ENCODE measurements at places on chromosomes 16 and 17.

GRCh38 chr17:79945591-79946255, 89.9 kb downstream of the TBC1D16 start:
- DNase-seq: no peak

DNA sequence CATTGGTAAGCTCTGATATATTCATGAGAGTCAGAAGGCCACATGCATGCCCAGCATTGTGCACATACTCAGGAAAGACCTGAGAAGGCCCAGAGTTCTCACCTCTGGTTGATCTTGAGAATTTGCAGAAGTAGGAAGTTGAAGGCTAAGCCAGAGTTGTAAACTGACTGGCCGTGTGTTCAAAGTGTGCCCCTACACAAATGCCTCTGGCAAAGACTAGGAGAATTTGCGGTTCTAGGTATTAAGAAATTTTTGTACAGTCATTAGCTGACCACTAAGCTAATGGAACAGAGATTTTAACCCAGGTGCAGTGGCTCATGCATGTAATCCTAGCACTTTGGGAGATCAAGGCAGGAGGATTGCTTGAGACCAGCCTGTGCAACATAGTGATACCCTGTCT, 25.0 kb downstream of the FBXL20 start:
- DNase-seq: no peak

- no peak for DNase-seq
Measured at GRCh38 chr17:14918540-14918939, 346.6 kb downstream of the PMP22 start.

GRCh38 chr16:88657371-88657770, 5.5 kb downstream of the MVD start:
- DNase-seq: no peak

GRCh38 chr16:73068541-73069401, 20.8 kb upstream of the ZFHX3 start:
- no peak for DNase-seq

DNA sequence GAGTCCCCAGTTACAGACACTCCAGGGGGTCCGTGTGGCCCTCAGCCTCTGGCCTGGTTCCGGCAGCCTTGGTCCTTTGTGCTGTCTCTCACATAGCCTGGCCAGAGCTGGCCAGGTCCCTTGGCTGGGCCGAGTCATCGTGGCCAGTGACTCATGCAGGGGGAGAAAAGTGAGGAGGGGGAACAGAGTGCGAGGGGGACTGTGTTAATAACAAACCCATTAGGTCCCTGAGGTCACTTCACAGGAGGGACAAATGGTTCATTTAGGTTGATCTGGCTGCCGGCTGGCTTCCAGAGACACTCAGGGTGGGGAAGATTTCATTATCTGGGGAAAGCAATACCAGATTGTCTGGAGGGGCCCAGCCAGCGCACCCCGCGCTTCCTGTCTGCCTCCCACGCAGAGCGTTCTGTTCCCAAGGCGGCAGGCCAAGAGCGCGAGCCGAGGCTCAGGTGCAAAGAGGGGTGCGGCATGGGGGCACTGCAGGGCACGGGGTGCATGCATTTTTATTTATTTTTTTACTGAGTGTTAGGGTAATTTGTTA, 223.1 kb downstream of the SEC14L1 start:
- DNase-seq: no peak

DNA sequence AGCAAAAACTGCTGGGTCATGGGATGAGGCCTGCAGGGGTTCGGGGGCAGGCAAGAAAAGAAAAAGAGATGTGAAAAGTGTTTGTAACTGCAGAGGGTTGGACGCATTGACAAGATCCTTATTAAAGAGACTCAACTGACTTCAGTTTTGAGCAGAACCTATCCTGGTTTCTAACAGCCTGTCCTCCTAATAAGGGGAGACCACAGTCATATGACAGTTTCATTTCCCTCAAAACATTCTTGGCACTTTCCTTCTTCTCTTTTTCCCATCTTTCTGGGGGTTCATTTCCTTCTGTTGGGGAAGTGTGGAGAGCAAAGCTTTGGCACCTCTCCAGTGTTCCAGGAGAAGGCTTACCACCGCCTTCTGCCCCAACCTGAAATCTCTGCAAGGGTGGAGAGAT, 118.5 kb downstream of the MAF start:
- no peak for DNase-seq

DNA sequence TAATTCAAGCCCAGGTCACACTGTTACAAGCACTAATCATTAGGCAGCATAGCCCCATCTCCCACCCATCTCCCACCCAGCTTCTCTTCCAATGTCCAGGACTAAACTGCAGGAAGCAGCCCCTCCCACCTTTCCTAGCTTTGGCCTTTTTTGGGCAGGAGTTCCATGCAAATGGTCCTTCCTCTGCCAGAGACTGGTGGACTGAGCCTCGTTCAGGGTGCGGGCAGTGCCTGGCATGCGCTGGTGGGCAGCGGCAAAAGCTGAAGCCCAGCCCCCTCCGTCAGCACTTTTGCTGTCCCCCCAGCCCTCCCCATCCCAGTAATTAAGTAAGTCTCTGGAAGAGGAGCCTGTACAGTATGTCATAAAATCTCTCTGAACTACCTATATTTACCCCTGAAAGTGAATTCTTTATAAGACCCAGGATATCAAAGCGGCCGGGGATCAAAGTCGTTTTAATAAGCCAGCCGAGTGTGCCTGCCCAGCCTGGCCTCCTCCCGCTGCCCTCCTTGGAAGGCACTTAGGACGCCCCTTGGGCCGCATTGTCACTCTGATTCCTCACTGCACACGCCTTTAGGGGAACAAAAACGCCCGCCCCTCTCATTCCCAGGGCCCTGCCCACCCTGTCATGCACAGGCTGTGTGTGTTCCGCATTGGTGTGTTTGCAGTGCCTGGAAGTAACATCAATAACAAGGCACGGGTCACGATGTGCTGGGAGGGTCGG, 109.9 kb downstream of the IRX5 start:
- no peak for DNase-seq

Data from left kidney (tissue), 8 donors.